ENCODE measurements at places on chromosomes 16 and 17.

DNA sequence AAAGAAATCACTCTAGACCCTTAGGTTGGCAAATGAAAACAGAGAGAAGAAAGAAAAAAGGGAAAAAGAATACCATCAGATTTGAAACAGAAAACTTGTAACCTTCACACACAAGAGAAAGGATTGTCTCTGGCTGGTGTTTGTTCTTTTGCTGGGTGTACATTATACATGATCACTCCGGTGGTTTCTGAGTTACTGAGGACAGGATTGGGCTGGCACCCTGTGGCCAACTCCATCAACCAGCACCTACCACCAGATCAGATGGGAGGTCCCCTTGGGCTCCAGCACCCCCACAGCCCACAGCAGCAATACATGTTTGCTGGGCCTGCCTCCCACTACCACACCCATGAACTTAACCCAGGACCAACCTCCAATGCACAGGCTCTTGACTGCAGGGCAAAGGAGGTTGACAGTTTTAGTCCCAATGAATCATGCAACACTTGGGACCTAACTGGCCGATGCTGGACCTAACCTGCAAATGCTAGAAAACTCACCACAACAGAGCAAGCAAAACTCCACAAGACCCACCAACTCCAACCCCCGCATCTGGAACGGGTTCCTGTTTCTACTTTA lies 308.3 kb downstream of the SOX9 start:
- no peak for DNase-seq

DNA sequence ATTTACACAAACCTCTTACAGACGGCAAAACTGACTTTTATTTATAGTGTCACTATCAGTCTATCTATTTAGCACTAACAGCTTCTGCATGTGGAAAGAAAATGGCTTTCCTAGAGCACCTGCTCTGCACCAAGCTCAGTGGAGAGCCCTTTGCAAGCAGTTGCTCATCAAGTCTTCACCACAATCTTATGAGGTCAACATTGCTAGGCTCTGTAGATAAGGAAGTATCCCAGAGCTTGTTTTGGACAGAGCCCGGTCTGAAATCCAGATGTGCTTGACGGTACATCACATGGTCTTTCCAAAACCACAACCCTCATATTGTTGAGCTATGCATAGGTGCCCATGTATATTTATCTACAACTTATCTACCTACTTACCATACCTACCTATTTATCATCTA lies 572.7 kb upstream of the CDH5 start:
- no peak for DNase-seq

DNA sequence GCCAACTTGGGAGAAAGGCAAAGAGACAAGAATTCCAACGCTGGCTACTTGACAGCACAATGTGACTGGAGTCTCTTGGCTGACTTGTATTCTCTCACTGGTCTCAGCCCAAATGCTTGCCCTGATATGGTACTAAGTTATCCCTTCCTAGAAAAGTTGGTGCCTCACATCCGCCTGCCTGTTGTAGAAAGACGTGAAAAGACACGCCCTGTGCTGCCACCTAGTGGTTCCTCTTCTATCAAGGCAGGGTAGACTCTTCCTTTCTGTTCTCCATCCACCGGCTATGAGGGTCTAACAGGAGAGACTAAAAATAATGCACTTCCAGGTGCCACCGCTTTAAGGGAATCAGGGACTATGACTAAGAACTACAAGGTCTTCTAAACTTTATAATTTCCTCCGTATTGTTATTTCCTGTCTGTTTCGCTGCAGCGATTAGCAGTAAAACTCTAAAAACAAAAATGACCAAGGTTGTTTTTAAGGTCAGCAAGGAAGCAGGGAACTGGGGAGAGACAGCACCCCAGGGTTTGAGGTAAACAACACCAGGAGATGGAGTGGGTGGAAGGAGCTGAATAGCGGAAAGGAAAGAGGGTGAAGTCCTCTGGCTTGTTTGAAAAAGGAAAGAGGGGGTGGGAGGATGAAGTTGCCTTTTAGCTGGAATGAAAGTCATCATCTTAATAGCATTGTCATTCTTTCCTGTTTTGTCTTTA lies 109.5 kb downstream of the YPEL2 start:
- peak; percentile 84 for DNase-seq

DNA sequence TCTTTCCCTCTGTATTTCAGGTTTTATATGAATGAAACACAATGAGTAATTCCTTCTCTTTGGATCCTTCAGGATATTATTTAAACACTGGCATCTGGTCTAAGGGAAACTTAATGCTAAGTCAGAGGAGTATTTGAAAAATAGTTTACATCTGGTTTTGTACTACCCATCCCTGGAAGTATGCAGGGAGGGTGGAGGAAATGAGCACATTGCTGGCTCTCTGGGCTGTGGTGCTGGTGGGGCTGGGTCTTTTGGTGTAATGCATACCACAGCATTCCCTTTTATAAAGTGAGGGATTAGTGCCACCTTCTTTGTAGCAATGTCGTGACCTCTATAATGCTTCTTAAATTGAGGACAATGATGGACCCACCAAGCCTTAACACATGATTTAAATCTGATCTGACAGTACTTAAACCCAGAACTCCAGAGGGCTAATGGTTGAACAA lies 105.5 kb upstream of the AXIN2 start:
- no peak for DNase-seq

DNA sequence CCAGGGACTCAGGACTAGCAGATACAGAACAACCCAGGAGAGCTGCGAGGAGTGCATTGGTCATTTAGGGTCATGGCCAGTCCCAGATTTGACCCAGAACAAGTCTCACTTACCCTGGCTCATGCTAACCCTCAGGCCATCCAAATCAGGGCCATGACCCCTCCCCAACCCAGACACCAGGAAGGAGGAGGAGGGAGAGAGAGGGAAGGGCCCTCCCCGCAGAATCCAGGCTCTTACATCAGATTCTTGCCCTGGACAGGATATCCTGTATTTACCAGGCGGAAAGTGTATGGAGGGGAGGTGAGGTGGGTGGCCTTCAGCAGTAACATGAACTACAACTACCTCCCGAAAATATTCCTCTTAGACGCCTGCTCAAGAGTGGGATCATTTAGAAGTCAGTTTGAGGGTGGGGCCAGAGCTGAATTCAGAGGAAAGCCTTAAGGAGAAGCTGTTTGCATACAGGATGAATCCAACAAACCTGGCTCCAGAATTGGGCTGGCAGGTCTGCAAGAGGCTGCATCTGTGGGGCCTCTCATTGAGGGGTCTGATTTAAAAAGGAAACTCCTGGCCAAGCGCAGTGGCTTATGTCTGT lies 2.1 kb downstream of the VAT1 start:
- DNase-seq = no peak

GRCh38 chr16:83847371-83848225 lies 39.8 kb downstream of the HSBP1 start:
- DNase-seq = no peak

DNA sequence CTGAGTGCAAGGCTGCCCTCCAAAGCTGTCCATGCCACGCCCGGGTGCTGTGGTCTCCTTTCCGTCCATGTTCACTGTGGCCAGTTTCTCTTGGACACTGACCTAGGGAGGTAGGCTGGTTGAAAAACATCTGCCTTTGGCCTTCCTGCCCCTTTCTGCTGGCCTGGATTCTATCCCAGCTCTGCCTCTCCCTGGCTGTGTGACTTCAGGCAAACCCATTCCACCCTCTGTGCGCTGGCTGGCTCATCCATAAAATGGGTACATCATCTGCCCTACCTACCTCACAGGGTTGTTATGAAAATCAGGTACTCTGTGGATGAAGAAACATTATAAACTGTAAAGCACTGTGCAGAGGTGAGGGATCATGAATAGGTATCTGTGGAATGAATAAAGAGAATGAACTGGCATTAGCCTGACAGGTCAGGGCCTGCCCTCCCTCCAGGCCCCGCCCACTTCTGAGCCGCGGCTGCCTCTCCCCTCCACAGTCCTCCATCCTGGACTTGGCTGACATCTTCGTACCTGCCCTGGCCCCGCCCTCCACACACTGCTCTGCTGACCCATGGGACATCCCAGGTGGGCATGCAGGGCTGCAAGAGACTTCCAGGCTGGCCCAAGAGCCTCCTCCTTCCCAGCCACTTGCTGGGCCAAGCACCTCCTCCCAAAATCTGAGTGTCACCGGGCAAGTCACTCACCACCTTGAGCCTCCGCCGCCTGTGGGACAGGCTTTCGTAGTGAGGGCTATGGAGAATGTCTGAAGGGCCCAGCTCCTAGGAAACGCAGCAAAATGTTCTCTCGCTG lies 7.0 kb upstream of the SPATA20 start:
- no peak for DNase-seq

Data from left renal pelvis (tissue), 4 donors.